Skin of body (tissue), 3 donors: ENCODE measurements at places on chromosomes 1 and 21. TPM values are rescaled to one million over a fixed set of nuclear protein-coding genes. Genes with fewer than 3 reads are reported as not detected.

DNA sequence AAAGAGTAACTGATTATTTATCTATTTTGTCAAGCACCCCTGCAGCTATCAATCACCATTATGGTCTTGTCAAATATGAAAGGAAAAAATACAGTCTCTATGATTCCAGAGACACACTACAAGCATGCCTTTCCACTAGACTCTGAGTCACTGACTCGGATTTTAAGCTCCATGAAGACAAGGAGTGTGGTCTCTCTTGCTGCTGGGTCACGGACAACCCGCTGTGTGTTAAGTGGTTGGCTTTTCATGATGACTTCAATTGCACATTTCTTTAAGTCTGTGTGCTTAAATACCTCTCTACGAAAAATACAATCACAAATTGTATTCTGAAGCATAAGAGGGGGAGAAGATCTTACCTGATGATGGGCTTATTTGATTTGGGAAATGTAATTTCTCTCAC lies 14.0 kb upstream of the GNG4 start:
- no peak for DNase-seq

Gene VAV3
- total RNA-seq: 39.3 TPM

DNA sequence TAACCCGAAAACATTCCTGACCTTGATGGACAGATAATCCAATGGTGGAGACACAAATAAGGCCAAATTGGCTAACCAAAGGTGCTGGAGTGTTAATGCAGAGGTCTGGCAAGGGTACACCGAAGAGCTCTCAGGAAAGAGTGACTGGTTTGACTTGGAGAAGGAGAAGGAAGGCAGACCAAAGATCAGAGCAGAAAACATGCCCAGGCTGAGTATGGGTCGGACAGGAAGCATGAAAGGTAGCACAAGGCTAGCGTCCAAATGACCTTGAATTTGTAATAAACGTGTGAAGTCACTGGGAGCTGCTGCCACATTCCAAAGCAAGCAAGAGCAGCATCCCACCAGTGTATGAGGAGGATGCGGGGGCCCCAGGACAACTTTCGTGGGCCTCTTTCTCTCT lies 45.7 kb downstream of the APP start:
- no peak for DNase-seq

GRCh38 chr1:193270996-193271395 lies 84.6 kb upstream of the B3GALT2 start:
- DNase-seq: no peak

Gene DEPDC1
- 7.8 TPM for total RNA-seq

Gene TRIM63
- total RNA-seq: 4.7 TPM

DNA sequence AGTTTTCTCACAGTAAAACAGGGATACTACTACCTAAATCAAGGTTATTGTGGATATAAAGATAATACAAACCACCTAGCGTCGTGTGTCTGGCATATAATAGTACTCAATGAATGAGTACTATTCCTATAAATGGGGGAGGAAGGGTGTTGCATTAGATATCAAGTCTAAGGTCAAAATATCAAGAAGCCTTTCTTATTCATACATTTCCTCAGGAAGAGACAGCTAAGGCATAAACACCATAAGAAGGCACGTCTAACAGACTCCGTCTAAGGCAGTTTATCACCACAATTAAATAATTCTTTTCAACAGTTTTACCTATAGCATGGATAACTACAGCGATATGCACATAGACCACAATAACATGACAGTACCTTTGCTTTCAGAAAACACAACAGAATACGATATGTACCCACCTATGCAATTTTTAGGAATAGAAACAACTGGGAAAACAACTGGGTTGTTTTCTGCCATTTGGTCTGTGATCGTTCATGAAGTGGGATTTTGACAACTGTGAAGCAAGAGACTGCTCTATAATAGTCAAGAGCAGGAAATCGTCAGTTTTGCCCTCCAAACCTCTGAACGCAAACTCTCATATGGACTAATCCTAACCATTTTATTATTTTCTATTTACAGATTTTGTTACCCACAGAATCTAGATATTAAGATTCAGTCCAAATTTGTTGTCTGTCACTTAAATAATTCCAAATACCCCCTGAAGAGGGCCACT lies 53.1 kb downstream of the HNRNPR start:
- no peak for DNase-seq

GRCh38 chr1:49050041-49050440 lies 273.4 kb upstream of the BEND5 start:
- DNase-seq: no peak

DNA sequence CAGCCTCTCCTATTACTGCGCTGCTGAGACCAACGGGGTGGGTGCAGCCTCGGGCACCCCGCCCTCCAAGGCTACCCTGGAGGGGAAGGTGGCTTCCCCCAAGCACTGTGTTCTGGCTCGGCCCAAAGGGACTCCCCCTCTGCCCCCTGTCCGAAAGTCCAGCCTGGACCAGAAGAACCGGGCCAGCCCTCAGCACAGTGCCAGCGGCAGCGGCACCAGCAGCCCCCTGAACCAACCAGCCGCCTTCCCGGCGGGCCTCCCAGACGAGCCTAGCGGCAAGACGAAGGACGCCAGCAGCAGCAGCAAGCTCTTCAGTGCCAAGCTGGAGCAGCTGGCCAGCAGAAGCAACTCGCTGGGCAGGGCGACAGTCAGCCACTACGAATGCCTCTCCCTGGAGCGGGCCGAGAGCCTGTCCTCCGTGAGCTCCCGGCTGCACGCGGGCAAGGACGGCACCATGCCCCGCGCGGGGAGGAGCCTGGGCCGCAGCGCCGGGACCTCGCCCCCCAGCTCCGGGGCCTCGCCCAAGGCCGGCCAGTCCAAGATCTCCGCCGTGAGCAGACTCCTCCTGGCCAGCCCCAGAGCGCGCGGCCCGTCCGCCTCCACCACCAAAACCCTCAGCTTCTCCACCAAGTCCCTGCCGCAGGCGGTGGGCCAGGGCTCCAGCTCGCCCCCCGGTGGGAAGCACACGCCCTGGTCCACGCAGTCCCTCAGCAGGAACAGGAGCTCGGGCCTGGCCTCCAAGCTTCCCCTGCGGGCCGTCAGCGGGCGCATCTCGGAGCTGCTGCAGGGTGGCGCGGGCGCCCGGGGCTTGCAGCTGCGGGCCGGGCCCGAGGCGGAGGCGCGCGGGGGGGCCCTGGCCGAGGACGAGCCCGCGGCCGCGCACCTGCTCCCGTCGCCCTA lies 533.1 kb downstream of the KIF26B start:
- DNase-seq: no peak

- DNase-seq: no peak
Observed at GRCh38 chr1:153565529-153566374, at the start of gene S100A2. Gene S100A2, minus strand, starts transcription at chr1:153565844. Its CDS starts 1,967 bp downstream, at chr1:153563877.

GRCh38 chr1:198830412-198830811 lies 191.6 kb downstream of the PTPRC start:
- DNase-seq: no peak

- DNase-seq: no peak
Observed at GRCh38 chr1:87464022-87464490, 135.4 kb downstream of the LMO4 start.

DNA sequence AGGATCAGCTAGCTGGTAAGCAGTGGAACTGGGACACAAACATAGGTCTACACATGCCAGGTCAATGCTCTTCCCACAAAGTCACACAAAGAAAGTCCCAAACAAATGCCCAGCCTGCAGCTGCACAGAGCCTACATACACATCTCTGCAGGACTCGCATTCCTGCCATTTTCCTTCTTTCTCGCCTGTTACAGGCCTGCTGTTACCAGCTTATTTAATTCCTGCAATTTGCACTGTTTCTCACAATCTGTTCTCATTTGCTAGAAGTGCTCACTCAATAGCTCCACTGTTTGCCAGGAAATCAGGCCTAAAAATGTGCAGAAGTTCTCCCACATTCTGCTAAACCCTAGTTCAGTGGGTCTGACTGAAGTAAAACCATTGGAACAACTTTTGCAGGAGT lies 362.6 kb upstream of the C1orf87 start:
- DNase-seq: no peak

DNA sequence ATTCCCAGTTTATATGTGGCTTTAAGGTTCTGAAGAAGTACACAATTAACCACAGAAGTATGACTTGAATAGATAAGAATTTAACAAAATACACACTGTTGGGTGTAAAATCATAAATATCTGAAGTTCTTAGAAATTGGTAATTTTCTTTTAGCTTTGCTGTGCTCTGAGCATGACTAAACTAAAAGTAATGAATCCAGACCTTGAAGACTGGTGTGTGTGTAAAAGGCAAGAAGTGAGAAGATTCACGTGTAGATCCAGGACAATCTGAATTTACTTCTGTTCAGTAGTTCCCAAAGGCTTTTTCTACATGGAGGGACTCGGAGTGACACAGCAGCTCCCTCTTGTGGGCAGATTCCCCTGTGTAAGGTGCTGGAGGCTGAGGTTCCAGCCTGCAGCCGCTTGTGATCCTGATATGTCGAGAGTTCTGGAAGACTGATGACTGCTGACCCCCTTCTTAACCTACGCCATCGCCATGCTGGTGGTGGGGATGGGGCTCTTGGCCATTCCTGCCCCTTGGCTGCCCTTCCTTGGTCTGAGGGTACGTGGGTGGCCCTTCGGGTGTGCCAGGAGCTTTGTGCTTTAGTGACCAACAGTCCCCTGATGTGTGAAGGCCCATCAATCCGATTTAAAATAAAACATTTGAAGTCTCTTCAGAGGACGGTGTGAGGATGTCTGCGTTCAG lies 62.7 kb downstream of the ADARB1 start:
- DNase-seq: peak; percentile 75

DNA sequence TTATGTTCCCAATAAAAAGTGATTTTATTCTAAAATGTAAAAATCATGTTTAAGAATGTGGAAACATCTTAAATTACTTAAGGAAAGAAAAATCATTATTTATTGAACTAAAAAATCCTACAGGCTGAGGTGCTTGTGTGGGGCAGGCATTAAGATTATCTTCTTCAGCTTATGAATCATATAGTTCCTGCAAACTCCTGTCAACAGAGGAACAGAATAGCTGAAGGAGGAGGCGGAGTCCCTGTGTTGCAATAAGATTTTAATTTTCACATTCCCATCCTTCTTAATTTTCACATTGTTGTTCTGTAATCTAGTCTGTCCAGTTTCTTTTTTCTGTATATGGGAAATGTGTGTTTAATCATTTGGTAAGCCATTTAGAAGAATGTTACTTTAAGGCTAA lies 20.6 kb upstream of the OLFML3 start:
- no peak for DNase-seq

- DNase-seq: no peak
Observed at GRCh38 chr1:221937155-221937953, 195.5 kb upstream of the DUSP10 start.

GRCh38 chr1:58255192-58255591 lies 291.3 kb downstream of the OMA1 start:
- DNase-seq: no peak
